Epithelial cell of proximal tubule (primary cell): ENCODE measurements at places on chromosomes 4 and X. TPM values are rescaled to one million over a fixed set of nuclear protein-coding genes. Genes with fewer than 3 reads are reported as not detected.

The SLC9B1 gene
- 0.43 and 1.1 TPM in 2 replicates for total RNA-seq

The ENOX2 gene
- total RNA-seq, result 6.5 and 8.1 TPM in 2 replicates

The CPZ gene
- 0.86 and 2.0 TPM in 2 replicates for total RNA-seq

The CT45A5 gene
- total RNA-seq, result not detected in 2 replicates

The CT45A1 gene
- not detected in 2 replicates for total RNA-seq

The ANK2 gene
- 3.8 and 6.5 TPM in 2 replicates for total RNA-seq

The UTP3 gene
- total RNA-seq, result 28.0 and 29.0 TPM in 2 replicates

The UGT2A1 gene
- not detected in 2 replicates for total RNA-seq

The VEGFC gene
- 3.2 and 11.0 TPM in 2 replicates for total RNA-seq
